ENCODE measurements at places on chromosomes 12 and 14.

DNA sequence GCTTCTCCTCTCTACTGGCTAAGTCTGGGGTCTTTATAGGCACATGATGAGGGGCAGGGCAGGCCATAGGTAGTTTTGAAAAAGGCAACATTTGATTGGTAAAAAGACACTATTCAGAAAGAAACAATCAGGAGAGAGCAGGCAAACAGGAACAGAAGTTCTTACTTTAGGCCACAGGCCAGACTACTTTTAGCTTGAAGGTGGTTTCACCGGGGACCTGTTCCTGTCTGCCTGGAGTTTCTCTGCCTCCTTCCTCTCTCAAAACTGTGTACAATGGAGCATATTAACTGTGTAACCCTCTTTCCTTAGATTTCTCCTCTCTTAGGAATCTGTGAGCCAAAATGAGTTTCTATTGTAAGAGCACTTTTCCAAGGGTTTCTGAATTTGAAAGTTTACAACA is 167.9 kb upstream of the AVPR1A start:
- no peak for DNase-seq

DNA sequence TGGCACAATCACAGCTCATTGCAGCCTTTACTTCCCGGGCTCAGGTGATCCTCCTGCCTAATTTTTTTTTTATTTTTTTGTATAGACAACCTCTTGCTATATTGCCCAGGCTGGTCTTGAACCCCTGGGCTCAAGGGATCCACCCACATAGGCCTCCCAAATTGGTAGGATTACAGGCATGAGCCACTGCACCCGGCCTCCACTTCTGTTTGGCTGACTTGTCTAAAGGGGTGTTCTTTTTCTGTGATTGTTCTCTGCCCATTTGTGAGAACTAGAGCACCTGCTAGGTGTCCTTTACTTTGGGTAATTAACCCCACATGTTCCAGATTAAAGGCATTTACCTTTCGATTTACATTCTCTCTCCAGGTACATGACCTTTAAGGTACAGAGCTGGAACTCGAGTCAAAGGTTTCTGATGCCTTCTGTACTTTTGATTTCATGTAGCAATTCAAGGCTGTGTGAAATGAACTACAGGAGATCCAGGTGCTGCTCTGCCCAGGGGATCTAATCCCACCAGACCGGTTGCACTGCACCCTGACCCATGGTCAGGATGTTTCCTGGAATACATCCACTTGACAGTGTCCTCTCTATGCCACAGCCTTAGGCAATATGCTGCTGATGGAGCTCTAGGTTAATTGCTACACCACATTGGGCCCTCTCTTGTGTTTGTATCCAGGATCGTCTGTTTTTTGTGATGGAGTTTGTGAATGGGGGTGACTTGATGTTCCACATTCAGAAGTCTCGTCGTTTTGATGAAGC is 163.6 kb downstream of the PRKCH start:
- no peak for DNase-seq

DNA sequence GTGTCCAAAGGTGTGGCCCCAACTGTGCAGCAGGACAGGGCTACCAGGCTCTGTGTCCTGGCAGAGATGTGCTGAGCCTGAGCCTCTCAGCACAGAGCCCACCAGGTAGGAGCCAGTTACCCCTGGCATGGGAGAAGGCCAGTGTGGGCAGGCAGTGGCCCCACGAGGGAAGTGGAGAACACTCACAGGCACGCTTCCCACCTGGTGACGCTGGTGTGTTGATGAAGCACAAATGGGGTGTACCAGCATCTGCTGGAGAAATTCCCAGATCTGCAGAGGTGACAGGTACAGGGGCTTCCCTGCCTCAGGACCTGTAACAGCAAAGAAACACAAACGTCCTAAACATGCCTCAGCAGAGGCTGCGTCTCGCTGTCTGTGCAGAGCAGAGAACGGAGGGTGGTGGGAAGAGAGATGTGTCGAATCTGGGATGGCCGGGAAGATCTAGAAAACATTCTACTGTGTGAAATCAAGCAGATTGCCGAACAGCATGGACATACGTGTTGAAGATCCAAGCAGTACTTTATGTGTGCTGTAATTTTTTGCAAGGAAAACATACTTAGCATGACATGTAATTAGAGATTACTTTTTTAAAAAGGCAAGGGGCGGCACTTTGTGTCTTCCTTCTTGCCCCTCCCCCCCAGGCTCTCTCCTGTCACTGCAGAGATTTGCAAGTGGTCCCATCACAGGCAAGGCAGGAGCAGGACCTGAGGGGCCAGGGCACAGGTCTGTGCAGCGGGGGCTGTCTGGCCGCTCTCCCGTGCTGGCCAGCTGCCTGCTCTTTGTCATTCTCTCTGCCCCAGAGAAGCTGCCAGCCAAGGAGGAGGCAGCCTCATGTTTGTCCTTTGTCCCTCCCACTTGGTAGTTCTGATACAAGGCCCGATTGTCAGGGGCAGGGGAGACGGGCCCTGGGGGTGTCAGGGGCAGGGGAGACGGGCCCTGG is 17.3 kb downstream of the HIP1R start:
- no peak for DNase-seq

DNA sequence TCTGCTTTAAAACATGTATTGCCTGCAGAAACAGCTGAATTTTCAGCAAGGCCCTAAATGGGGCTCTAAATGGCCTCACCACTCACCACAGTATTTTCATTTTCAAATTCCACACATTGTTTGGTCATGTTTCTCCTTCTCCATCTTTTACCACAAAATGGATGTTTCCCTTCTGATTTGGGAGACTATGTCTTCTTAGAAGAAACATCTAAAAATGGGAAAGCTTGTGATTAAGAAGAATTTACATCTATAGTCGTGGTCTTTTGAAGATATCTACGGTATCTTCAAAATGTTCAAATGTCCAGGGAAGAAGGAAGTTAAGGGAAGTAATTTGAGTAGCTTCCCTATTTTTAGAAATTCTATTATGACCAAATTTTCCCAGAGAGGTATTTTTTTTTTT is 20.7 kb upstream of the TUBA1C start:
- no peak for DNase-seq

DNA sequence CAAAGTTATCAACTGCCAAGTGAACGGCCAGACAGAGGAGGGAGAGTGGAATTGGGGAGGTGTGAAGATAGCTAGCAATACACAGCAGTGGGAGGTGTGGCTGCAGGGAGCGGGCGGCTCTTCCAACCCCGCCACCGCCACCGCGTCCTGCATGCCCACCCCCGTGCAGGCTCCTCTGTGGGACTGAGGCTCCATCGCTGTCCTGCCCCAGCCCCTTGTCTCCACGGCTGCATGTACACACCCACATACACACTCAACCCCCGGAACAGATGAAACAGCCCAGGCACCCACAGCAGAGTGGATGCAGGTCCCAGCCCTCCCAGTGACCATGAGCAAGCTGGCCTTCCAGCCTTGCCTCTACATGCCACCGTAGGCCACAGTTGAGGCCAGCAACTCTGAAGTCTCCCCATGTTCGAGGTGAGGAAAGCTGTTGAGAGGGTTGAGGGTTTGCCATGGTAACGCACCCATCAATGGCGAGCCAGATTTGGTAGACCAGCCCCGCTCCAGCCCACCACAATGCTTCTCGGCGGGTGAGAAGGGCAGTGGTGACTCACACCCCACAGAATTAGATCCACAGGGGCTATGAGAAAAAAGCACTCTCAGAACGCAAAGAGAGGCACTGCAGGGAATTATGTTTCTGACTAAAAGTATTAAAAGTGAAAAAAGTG is 39.3 kb downstream of the PITPNM2 start:
- DNase-seq: no peak

DNA sequence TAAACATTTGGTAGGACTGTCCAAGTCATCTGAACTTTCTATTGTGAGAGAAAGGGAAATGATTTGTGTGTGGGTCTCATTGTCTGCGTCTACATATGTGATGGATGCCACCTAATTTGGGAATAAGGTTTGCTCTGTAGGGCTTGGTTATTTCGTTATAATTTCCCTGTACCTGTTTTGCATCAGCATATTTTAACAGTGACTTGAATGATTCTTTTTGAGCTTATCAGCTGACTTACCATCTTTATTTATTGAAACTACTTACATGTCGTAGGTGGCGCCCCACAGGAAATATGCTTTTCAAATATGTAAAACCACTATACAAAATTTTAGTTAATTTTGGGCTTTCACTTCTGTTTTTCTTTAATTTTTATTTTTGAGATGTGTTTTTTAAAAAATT is 56.5 kb upstream of the BCAT1 start:
- DNase-seq: no peak

DNA sequence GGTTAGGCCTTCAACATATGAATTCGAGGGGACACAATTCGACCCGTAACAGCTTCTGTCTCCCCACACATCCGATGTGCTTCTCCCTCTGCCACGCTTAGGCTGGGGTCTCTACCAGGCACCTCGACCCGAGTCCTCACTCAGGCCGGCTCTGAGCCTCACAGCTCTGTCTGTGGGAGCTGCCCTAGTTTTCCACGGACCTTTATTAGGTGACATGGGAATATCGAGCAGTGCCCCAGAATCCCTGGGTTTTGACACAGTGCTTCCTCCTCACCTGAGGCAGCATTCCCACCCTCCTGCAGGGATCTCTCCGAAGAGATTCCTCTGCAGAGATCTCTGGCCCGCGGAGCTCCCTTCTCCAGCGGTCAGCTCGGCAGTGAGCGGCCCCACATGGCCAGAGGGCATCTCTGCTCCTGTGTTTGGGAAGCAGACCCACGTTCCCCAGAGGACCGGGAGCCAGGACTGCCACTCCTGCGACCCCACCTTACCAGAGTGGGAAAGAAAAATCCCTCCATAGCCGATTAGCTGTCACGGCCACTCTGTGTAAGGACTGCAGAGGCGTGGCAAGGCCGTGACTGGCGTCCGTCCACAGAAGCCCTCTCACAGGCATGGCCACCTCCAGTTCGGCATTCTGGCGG is 21.2 kb downstream of the ZBTB42 start:
- DNase-seq: no peak

- DNase-seq: peak; percentile 13
These were observed 136.3 kb downstream of the HELB start for GRCh38 chr12:66438601-66439000.

- DNase-seq: no peak
These were observed 73.9 kb upstream of the PAWR start for GRCh38 chr12:79764641-79765040.

- DNase-seq: no peak
These were observed 139.0 kb downstream of the BCL11B start for GRCh38 chr14:99132821-99133635.

DNA sequence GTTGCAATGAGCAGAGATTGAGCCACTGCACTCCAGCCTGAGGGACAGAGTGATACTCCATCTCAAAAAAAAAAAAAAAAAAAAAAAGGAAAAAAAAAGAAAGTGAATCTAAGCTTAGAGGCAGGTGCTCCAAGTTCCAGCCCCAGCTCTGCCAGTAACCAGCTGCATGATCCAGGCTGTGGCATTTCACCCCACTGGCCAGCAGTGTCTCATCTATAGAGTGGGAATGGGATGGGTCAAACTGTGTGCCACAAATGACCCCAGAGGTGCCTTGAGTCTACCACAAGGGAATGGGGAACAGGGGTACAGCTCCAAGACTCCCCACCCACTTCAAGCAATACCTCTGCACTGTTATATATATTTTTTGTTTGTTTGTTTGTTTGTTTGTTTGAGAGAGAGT is 5.0 kb downstream of the PLEKHD1 start:
- DNase-seq: no peak

DNA sequence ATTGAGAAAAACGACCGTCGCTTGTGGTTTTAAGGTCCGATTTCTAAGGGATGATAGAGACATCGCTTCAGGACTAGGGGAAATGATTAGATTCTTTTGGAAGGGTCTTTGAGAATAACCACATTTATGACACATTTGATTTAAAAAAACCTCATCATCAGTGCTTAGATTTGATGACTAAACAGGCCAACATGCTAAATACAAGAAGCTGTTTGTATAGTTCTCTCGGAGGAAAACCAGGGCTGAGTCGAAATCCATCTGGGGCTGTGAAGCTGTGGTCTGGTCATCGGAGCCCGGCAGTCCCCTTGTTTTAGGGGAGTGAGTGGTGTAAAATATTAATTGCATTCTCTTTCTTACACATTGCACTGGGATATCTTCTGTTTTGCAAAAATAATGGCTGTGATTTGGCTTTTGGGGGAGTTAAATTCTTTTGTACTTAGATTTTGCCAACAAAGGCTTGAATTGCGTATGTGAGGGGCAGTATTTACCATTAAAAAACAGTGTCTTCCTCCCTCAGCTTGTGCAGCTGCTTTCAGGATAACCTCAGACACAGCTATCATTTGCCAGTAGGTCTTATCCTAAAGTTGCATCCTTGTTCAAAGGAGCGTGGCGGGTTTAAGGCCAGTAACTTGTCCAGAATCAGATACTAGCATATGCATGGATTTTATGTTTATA is 550 bp downstream of the GNG2 start:
- DNase-seq: no peak

- DNase-seq: peak; percentile 18
These were observed 74.0 kb upstream of the PLXNC1 start for GRCh38 chr12:94074216-94074979.

DNA sequence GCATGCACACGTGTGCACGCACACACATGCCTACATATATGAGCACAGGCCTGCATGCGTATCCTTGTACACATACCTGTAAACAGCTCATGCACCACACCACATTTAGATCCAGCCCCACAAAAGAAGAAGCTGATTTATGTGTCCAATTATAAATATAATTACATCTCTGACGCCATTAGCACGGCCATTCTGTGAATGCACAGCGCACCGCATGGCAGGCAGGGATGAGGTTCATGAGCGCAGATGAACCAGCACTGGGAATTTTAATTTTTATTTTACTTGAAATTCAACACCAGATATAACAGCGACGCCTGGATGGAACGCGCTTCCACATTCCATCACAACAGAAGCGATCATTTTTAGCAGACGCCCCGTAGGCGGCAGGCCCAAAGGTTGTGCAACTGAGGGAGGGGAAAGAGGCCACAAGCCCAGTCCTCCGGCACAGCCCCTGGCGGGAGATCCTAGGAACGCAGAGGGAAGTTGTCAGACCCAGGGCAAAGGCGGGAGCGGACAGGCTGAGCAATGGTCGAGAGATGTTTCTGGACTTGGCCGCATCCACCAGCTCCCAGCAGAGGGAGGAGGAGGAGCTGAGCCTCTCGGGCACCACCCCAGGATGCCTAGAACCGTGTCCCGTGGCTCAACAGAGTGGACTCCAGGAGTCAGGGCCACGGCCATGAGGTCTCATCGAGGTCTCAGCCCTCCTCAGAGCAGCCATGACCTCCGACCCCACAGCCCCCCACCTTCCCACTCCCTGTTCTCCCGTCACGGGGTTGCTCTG is 37.9 kb upstream of the GALNT9 start:
- no peak for DNase-seq

- peak; percentile 39 for DNase-seq
These were observed 28.2 kb upstream of the TMEM106C start for GRCh38 chr12:47935184-47935583.

GRCh38 chr14:64038841-64039542 is 186.2 kb downstream of the SYNE2 start:
- DNase-seq: peak; percentile 22
